ENCODE measurements at places on chromosomes 2 and 18. TPM values are rescaled to one million over a fixed set of nuclear protein-coding genes. Genes with fewer than 3 reads are reported as not detected.

DNA sequence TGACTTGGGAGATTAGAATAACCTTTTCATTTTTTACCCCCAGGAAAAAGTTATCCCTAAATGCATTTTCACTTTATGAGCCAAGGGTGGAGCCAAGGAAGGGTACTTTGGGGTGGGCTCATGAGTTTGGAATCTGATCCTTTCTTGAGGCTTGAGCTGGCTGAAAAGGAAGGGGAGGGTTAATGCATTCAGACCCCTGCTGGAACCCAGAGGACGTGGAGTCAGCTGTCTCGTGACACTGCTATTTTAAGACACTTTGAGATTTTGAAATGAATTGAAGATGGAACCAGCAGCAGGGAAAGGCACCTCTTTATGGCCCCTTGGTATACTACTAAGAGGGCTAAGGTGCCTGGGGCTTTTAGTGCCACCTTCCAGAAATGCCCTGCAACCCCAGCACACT, 90.4 kb downstream of the MARCHF4 start:
- no peak for DNase-seq

DNA sequence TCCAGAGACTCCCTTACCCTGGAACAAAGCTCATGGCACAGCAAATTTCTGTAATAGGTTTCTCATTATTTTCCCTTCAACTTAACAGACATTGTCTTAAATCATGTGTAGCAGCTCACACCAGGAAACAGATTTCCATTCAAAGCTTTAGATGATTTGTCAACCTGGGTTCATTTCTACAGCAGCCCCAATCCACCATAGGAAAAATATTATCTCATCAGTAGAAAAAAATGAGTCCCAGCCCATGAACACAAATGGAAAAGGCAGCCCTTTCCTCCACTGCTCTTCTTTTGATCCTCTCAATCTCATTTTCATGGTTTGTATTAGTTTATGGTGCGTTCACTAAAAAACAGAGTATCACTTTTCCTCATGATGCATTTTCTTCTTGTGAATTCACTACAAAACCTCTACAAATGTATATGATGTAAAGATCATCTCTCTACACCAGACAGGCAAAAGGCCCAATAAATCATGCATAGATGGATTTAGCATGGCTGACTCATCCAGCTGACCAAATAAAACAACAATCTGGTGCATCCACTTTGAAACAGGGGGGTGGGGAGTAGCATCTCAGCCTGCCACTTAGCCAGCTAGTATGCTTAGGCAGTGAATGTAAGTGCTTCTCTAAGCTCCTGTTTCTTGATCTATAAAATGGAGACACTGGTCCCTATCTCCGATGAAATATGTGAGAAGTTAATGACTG, 78.6 kb downstream of the SATB2 start:
- no peak for DNase-seq

- DNase-seq, result no peak
These were observed 71.0 kb upstream of the RBMS1 start for GRCh38 chr2:160564591-160564990.

The DLGAP1 gene
- polyA plus RNA-seq, result not detected

DNA sequence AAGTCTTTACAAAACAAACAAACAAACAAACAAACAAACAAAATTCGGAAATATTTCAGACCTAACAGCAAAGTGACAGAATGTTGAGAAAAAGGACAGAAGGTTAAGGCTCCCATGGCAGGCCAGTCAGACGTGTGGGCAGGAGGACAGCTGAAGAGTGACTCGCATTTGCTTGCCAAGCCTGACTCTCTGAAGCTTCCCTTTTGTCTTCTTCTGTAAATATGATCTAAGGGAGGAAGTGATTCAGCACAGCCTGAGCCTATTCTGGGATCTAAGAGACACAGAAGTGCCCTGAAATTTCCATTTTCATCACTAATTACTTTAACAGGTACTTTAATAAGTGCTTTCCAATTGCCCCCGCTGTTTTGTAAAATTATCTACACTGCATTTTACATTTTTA, 134.0 kb upstream of the LYPD1 start:
- peak; percentile 9 for DNase-seq

All from CD14-positive monocyte (primary cell).